ENCODE measurements at places on chromosomes 16 and 17.

DNA sequence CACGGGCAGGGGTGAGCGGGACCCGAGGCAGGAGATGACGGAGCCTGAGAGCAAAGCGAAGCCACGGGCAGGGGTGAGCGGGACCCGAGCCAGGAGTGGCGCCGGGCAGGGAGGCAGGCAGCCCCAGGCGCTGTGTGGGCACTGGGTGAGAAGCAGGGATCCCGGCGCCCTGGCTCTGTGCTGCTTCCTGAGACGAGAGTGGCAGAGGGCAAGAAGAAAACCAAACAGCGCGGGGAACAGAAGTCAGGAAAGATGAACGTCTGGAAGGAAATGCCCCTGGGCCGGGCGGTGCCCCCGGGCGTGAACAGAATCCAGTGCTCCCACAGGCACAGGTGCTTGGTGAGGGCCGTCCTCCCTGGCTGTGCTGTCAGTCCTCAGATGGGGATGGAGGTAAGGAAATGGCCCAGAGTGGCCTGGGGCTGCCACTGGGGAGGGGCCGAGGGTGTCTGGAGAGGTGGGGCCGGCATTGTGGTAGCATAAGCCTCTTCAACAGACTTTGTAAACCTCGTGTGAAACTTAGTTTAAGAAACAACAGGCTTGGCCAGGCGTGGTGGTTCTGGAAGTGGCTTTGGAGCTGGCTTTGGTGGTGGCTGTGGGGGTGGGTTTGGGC, 9.8 kb downstream of the ASPSCR1 start:
- no peak for DNase-seq

DNA sequence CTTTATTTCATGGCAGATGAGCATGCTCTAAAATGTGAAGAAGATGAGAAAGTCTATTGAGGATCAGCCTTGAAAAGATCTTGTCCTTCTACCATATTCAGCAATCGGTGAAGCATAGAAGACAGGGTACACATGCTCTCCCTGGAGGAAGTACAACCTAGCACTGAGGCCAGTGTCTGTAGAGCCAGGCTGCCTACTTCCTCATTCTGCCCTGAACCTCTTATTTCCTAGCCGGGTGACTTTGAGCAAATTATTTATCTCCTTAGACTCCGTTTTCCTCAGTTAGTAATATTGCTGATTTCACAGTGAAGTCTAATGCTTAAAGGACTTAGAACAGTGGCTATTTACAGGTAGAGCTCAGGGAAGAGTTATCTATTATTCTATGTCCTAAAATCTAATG, 58.4 kb downstream of the TMEM100 start:
- DNase-seq, result no peak

DNA sequence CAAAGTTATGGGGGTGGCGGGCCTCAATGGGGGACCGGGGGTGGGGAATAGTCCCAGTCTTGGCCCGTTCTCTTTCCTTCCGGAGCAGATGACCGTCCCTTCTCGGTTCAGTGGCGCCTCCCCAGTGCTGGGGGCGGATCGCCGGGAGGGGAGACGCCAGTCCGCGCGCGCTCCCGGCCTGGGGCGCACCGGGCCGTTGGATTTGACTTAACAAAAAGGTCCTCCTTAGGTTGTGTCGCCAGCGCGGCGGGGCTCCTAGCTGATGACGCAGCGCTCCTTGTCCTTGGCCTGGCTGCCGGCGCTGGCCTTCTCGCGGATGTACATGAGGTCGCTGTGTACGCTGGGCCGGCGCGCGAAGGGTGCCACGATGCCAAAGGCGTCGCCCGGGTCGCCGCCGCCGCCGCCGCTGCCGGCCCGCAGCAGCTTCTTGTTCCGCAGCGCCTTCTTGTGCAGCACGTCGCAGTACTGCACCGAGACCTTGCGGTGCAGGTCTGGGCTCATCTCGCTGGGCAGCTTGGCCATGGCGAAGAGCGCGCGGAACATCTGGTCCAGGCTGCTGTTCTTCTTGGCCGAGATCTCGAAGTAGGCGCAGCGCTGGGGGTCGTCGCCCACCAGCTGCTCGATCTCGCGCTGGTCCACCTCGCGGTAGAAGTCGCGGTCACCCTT, 1.2 kb downstream of the RASD1 start:
- DNase-seq, result no peak

DNA sequence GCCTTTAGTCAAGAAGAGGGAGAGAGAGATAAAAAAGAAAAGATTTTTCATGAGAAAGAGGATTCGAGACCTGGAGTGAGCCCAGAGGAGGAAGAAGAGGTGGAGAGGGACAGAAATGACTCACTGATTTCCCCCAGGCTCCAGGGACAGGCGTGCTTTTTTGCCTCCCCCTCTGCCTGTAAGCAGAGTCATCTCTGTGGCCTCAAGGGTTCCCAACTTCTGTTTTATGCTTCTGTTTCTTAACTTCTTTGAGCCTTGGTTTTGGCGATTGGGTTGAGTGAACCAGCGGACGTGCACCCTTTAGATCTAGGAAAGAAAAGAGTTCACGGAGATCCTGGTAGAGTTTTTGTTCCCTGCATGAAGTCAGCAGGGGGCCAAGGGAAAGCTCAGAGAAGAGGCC, 147.9 kb upstream of the NOL11 start:
- no peak for DNase-seq

Measured in AG09319 (cell line).